Stimulated activated naive CD4-positive, alpha-beta T cell (primary cell): ENCODE measurements at places on chromosomes 5 and 9.

GRCh38 chr9:89777544-89777943, 172.7 kb downstream of the GADD45G start:
- no peak for DNase-seq

GRCh38 chr5:113090336-113091106, 113.9 kb downstream of the DCP2 start:
- DNase-seq, result no peak

- no peak for DNase-seq
These were observed 3.7 kb downstream of the FAM163B start for GRCh38 chr9:133605446-133605845.

GRCh38 chr5:138502521-138502920, 37.2 kb downstream of the EGR1 start:
- no peak for DNase-seq

GRCh38 chr5:127761869-127762268, 58.7 kb downstream of the CCDC192 start:
- DNase-seq, result no peak

DNA sequence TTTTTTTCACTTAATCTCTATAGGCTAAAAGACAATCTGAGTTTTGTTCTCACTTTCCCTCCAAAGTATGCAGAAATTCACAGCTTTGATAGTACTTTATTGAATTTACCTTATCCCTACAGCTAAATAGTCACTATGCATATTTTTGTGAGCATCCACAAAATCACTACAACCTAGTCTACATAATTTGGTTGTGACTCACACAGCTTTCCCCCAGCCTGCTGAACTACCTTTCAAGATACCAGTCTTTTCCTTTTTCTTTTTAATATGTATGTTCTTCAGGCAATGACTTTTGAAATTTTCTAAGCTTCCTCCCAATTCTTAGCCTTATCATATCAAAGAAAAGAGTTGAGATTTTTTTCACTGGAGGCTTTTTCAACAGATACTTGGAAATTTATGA, 347.3 kb upstream of the CDH6 start:
- no peak for DNase-seq

DNA sequence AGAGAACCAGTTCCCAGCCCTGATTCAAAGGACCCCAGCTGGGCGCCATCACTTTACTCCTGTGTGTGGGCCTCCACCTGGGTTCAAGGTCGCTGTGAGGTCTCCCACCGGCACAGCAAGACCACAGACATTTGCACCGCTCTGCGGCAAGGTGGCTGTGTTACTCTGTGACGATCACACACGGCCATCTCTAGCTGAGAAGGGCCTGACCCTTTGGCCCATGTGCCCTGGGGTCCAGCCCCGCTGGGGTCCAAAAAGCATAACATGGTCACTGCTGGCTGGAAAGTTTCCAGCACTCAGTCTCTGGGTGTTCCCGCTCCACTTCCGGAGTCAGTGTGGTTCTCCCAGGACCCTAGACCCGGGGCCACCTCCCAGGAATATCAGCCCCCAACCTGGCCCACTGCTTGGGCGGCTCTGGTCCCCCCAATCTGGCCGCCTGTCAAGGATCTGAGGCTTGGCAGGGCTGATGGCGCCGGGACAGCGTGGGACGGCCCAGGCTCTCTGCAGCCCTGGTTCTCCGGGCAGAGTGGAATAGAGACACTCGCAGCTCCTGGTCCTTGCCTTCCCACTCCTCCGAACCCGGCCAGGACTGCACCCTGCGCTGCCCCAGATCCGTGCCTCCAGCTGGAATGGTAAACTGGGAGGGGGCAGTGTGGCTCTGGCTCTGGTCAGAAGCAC, 3.9 kb upstream of the LMX1B start:
- no peak for DNase-seq
